ENCODE measurements at places on chromosomes 12 and 14. TPM values are rescaled to one million over a fixed set of nuclear protein-coding genes. Genes with fewer than 3 reads are reported as not detected.

DNA sequence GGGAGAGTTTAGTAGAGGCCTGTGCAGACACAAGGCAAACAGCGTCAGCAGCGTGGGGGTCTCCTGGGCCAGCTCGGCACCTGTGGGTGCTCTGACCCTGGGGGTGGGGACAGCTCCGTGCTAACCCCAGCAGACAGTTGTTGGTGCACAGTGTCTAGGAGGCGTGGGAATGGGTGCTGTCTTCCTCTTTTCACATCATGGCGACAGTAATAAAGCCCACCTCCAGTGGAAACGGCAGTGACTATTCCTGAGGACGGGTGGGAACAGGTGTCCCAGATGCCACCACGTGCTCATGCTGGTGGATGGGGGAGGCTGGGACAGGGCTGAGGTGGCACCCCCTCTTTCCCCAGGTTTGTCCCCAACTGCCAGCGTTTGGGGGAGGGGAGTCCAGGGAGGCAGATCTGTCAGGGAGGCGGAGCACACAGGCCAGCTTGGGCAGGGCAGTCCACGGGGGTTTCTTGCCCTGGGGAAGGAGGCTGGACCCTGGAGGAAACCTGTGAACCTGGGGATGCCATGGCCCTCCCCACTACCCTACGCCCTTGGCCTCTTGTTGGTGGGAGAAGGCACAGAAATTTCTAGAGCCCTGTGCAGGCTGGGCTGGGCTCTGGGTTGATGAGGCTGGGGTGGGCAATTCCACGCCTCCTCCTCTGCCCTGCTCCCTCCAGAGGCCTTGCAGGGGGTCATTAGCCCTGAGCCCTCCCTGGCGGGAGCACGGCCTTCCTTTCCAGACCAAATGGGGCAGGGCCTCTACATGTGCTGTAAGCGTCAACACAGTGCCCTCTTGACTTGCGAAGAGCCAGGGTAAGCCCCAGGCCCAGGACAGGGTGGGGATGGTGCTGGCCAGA, 3.8 kb downstream of the ZBTB42 start:
- DNase-seq, result no peak

DNA sequence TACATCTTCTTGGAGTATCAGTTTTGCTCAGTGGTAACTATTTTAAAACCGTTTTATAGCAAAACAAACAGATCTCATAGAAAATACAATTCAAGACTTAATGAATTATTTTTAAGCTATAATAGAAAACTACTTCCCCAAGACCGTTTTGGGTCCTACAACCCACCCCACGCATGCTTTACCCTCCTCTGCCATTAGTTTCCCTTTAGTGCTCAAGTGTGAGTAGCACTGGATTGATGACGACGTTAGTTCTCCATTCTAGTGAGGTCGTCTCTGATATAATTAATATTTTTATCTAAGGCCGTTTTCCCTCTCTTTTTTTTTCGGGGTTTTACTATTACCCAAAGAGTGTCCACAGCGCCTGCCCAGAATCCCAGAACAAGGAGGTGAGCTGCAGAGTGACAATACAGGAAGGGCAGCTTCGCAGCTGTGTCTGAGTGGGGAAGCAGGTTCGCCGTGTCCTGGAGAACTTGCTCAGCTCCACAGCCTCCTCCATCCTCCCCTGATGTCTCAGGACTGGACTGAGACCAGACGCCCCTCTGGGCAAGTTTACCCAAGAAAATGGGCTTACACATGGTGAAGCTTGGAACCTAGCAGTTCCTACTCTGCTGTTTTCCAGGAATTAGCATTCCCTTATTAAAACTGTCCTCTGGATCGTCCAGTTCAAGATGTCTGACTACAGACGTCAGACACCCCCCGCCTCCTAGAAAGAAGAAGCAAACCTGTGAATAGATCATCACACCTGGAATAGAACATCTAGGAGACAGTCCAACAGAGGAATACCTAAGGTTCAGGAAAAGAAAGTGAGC, 31.9 kb upstream of the MON2 start:
- no peak for DNase-seq

Gene TAPBPL
- polyA plus RNA-seq, result 17.6 TPM

DNA sequence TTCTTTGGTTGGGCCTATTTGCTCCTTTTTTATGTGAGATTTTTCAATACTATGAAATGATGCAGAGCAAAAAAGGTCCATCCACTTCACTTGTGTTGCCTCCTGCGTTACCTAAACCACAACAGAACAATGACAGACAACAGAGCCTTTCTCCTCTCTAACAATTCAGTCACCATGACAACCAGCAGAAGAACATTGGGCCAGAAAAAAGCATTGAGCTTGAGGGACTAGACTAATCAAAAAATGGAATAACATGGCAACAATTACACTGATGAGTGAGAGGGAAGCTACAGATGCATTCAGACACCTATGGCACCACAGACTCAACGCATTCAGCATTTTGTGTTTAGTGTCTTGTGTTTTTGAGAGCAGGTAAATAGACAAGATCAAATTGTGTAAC, 44.6 kb upstream of the PTCSC3 start:
- DNase-seq, result no peak

- DNase-seq, result no peak
These were observed 7.6 kb downstream of the SUSD6 start for GRCh38 chr14:69619012-69619411.

GRCh38 chr12:117986705-117987469, 18.1 kb upstream of the KSR2 start:
- DNase-seq, result no peak

DNA sequence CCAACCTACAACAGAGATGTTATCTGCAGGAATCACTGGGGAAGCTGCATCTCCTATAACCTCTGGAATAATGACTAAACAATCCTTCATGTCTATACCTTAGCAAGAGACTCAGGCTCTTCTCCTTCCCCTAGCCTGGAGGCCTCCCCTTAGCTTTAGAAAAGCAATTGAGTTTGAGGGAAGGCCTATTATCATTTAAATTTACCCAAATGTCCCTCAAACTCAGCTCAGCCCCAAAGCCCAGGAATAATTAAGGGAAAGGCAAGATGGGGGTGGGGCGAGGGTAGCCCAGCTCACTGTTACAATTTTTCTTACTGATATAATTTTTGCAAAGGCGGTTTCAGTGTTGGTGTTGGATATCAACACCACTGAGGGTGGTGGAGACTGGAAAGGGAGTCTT, 151.4 kb upstream of the EEA1 start:
- no peak for DNase-seq

- no peak for DNase-seq
These were observed 55.6 kb downstream of the RASSF8 start for GRCh38 chr12:26014085-26014484.

Gene NRXN3
- polyA plus RNA-seq, result 7.1 TPM

Gene NOVA1
- polyA plus RNA-seq, result 27.6 TPM

- DNase-seq, result no peak
These were observed 81.6 kb downstream of the MYRFL start for GRCh38 chr12:69906411-69907216.

Gene SIX1
- 8.8 TPM for polyA plus RNA-seq

Gene FGF6
- 0.10 TPM for polyA plus RNA-seq

- no peak for DNase-seq
These were observed 1.7 kb upstream of the ABHD4 start for GRCh38 chr14:22596354-22596879.

GRCh38 chr12:8655421-8655820, 7.2 kb downstream of the MFAP5 start:
- no peak for DNase-seq

Gene SPRING1
- polyA plus RNA-seq, result 39.9 TPM

DNA sequence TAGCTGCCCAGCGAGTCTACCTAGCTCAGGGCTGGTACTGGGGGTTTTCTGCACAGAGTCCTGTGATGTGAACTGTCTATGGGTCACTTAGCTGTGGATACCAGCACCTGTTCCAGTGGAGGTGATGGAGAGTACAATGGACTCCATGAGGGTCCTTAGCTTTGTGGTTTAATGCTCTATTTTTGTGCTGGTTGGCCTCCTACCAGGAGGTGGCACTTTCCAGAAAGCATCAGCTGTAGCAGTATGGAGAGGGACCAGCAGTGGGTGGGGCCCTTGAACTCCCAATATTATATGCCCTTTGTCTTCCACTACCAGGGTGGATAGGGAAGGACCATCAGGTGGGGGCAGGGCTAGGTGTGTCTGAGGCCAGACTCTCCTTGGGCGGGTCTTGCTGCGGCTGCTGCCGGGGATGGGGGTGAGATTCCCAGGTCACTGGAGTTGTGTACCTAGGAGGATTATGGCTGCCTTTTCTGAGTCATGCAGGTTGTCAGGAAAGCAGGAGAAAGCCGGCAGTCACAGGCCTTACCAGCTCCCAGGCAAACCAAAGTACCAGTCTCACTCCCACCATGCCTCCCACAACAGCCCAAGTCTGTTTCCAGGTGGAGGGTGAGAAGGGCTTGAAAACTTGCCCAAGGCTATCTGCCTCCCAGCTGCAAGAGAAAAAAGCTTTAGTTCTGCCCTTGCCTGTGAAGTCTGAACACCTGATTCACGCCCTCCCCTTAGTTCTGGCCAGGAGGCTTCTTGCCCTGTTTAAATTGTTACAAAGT, 163.0 kb upstream of the NUDT4 start:
- DNase-seq, result no peak

- DNase-seq, result no peak
These were observed 15.7 kb downstream of the FAR2 start for GRCh38 chr12:29164477-29165393.

DNA sequence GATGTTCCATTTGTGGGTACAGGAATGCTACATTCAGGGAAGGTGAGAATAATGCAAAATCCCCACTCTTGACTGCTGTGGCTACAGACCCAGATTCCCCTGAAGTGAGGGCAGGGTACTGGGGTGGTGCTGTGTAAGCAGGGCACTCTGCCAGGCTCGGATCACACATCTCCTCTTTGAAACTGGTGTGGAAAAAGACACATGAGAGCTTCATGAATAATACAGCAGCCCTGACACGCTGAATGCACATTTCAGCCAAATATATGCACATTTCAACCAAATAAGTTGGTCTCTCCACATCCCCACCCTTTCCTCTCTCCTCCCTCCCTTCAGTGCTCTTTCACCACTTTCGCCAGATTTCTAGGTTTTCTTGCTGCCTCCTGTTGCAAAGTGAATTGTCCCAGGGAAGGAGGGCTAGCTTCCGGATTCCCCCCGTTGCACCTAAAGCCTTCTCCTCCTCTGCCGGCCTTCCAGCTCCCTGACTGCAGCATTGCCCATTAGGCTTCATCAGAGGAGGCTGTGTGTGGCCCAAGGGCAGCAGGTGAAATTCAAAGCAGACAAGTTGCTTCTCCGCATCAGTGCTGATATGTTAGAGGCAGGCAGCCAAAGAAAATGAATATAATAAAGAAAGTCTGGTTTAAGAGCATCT, 118.2 kb upstream of the TMCC3 start:
- no peak for DNase-seq

DNA sequence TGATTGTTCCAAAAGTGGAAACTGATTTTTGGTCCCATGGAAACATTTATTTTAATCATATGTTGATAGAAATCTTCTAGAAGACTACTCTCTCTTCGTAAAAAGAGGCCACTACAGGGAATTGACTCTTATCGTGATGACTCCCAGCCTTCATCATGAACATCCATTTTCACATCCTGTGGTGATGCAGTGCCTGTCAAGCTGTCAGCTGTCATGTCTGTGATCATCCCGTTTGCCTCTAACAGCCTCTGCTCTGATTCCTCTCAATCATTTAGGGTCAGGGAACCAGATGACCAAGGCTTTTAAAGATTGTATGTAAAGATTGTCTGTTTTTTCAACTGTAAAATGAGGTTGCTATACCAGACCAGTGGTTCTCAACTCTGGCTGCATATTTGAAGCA, 419.0 kb upstream of the MGAT4C start:
- DNase-seq, result no peak

GRCh38 chr14:76775695-76776427, 14.6 kb downstream of the VASH1 start:
- DNase-seq, result no peak

Gene FAM186B
- polyA plus RNA-seq, result 1.00 TPM

GRCh38 chr12:132481771-132482745, 7.9 kb upstream of the FBRSL1 start:
- DNase-seq, result no peak

GRCh38 chr14:60760644-60761364, 26.2 kb downstream of the MNAT1 start:
- no peak for DNase-seq

- no peak for DNase-seq
These were observed 82.2 kb downstream of the LLPH start for GRCh38 chr12:66048218-66048834.

- DNase-seq, result no peak
These were observed 65.9 kb downstream of the DDX51 start for GRCh38 chr12:132078190-132078589.

DNA sequence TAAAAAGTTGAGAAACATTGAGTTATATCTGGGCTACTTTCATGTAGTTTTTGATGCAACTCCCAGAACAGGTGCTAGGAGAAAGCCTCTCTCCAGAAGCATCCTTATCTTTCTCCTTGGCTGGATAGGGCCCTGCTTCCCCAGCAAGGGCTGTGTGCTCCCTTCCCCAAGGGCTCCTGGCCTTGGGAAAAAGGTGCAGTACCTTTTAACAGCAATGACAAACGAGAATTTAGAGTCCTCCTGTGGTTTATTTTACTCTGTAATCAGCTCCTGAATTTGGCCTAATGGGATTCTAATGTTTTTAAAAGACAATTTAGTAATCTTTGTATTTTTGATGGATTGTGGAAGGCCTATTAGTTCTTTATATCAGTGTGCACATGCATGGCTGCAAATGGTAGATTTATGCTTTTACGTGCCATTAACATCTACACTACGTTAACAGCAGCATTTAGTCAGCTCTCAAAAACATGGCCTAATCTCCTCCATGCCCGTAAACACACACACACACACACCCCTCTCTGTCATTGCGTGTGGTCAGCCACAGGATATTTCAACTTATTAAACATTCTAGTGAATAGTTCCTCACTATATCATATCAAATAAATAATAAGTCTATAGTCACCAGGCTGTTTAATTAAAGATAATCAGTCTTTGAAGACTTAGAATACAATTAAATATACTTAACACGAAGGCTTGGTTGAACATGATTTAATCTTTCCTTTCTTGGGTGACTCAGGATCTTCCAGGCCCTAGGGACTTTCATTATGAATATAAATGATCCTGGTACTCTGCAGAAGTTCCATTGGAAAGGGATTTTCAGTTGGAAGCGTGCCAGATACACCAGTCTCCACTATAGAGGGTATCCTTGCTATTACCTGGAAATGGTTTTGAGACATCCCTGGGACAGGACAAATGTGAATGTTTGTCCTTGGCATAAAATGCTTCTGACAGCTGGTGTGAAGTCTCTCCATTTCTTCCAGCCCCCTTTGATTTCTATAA, 181.4 kb upstream of the PWP1 start:
- DNase-seq, result no peak

- DNase-seq, result no peak
These were observed 349.7 kb downstream of the ATP23 start for GRCh38 chr12:58291106-58291505.

DNA sequence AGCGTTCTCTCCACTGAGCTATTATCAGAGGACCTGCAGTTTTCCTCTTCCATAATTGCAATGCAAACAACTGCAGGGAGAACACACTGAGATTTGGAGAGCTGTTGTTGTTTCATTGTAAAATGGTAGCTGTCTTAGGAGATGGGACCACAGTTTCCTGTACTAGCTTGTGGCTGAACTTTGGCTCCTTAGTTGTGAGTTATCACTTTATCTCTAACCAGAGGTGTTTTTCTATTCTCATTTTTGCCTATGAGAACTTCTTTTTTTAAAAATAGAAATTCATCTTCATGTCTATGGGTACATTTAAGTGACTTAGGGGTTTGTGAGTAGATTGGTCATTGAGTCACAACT, 216.5 kb downstream of the SLC38A4 start:
- DNase-seq, result no peak

All from right renal pelvis (tissue), 4 donors.